Astrocyte (in vitro differentiated cells and primary cell): ENCODE measurements at places on chromosomes 6 and 20. TPM values are rescaled to one million over a fixed set of nuclear protein-coding genes. Genes with fewer than 3 reads are reported as not detected.

Gene NOP56
- 256 and 292 TPM in 2 replicates for total RNA-seq

DNA sequence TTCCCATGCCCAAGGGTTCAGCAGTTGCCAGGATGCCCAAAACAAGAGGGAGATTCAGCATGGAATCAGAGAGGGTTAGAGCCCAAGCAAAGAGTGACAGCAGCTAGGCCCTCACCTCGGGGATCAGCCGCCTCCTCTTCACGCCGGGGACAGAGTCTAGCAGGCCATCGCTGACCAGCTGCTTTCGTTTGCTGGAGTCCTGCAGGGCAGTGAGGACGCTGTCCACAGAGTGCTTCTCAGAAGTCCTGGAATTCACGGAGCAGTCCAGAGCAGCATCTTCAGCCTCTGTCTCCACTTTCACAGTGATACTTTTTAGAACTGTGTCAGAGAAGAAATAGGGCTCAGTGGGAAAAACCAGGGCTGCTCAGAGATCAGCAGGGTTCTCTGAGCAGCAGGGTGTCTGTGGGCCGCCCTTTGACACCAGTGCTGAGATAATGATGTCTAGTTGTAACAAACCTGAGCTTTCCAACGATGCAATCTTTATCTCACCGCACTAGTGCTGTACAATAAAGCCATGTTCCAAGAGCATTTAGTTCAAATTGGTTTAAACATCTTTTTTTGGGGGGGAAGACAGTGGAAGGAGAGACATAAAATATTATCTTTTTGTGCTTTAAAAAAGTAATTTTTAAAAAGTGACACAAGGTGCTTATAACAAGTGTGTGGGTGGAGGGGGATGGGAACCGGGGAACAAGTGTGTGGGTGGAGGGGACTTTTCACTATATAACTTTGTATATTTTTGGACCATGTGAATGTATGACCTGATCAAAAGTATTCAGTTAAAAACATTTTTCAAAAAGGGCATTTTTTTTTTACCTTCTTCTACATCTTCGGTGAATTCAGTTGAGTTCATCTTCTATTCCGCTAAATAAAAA lies 16.6 kb downstream of the BEND3 start:
- no peak for DNase-seq

DNA sequence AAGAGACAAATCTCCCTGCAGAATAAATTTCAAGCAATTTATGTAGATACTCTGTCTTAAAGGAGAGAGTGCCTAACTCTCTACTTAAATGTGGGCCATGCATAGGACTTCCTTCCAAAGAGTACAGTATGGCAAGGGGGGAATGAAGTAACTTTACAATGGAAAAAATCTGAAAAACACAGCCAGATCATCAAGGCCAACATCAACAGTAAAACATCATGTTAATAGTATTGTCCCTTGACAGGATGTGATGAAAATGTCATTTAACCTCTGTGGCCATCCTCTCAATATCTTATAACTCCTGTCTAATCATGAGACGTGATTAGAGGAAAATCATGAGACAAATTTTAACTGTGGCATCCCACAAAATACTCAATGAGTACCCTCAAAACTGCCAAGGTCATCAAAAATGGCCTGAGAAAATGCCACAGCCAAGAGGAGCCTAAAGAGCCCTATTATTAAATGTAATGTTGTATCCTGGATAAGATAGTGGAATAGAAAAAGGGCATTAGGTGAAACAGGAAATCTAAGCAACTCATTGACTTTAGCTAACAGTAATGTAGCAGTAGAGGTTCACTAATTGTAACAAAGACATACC lies 47.5 kb downstream of the CNBD2 start:
- no peak for DNase-seq

DNA sequence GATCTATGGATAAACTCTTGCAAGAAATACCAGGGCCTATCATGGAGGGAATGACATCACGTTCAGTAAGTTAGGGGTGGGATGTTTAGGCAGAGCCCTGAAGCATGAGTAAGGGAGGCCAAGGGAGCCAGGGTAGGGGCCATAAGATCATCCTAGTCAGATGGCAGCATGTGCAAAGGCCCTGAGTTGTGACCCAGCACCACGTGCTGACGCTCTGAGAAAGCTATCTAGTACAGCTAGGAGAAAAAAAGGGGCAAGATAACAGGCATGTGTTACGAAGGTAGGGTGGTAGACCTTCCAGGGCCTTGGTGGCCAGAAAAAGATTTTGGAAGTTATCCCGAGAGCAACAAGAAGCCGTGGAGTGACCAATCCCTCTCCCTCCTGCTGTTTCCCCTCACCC lies 22.3 kb downstream of the KCNB1 start:
- DNase-seq = no peak

- no peak for DNase-seq
Measured at GRCh38 chr6:150752409-150752808, 113.1 kb upstream of the MTHFD1L start.

Gene TAB2
- 81.8 and 85.7 TPM in 2 replicates for total RNA-seq

GRCh38 chr20:48393737-48394314 lies 434.0 kb downstream of the PREX1 start:
- no peak for DNase-seq

Gene WFDC5
- not detected in 2 replicates for total RNA-seq

- no peak for DNase-seq
Measured at GRCh38 chr6:129790785-129791184, 70.3 kb downstream of the TMEM244 start.

Gene XPO5
- total RNA-seq = 53.0 and 62.6 TPM in 2 replicates

- no peak for DNase-seq
Measured at GRCh38 chr20:58700823-58701222, 8.2 kb downstream of the NPEPL1 start.

DNA sequence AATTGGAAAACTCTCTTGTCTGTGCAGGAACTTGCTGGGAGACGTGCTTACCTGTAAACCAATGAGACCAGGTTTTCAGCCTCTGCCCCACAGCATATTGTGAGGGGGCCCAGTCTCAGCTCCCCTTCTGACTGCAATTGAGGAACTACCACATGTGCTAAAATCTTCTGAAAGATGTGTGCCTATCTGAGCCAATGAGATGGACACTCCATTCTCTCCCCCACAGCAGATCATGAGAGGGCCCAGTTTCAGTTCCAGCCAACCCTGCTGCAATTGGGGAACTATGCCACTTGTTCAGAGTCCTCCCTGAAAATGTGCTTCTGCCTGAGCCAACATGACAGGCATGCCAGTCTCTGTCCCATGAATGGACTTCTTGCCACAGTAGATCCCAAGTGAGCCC lies 20.9 kb upstream of the PI3 start:
- no peak for DNase-seq

- no peak for DNase-seq
Measured at GRCh38 chr6:64589961-64590360, 954.4 kb downstream of the PHF3 start.

DNA sequence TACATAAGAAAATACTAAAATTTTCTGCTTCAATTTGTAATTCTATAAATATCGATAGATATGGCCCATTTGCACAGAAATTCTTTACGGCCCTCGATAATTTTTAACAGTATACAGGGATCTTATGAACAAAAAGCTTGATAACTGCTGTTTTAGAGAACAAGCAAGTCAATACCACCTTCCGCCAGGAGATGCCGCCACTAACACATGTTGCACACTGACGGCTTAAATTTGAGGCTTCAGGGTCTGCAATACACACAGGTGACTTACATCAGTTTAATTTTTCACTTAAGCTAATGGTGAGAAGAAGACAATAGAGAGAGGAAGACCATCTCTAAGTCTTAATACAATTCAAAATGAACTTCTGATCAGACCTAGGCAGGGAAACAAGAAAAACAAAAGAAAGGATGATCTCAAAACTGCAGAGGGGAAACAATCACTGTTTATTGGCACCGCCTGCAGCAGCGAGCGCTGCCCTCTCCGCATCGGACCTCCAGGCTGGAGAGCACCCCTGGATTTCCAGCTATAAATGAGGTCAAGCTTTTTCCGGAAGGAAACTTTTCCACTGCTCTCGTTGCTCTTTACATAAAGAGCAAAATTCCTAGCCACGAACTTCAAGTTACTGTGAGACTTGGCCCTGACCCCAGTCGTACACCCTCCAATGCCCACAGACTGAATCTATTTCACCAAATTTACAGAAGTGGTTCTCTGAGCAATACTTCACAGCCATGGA lies 53.9 kb downstream of the OTOR start:
- DNase-seq = peak; percentile 25

Gene PSORS1C1
- 8.8 and 9.2 TPM in 2 replicates for total RNA-seq

- DNase-seq = no peak
Measured at GRCh38 chr20:33337531-33338165, 54.6 kb downstream of the BPIFB1 start.

- no peak for DNase-seq
Measured at GRCh38 chr6:14544666-14545065, 427.1 kb downstream of the CD83 start.

DNA sequence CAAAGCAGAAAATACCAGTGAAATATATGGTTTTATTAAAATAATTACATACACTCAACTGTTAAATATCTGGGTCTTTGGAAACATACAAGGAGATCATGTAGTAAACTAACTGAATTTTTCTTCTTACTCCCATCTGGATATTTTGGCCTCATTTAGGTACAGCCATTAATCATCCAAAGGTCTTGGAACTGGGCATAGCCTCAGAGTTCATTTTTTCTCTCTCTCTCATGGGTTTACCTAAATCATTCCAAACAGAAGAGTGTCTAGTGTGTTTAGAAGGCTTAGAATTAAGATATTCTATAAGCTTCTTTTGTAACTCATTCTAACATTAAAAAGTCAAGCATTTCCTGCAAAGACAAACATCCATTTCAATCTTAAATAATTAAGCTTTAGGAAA lies 79.4 kb downstream of the HMGCLL1 start:
- no peak for DNase-seq

Gene C20orf204
- total RNA-seq = 0.75 and 0.99 TPM in 2 replicates

Gene OR2H2
- not detected in 2 replicates for total RNA-seq

Gene KCNK16
- not detected in 2 replicates for total RNA-seq

Gene ULBP1
- total RNA-seq = 7.4 and 8.8 TPM in 2 replicates

DNA sequence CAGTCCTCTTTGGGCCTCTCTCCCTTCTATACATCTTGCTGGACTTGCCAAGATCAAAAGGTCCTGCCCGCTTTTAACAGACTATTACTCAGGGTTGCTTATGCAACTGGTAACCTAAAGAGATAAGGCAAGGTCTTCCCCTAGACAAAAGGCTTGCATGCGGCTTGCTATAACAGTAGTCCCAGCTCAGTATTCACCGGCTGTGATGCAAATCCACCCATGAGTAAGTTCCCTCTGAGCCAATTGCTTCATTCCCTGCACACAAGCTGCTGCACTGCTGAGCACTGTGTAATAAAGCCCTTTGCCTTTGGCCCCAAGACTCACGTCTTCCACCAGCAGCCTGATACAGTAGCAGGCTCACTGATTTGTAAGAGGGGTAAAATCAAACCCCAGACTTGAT lies 363.8 kb downstream of the PRKN start:
- no peak for DNase-seq

DNA sequence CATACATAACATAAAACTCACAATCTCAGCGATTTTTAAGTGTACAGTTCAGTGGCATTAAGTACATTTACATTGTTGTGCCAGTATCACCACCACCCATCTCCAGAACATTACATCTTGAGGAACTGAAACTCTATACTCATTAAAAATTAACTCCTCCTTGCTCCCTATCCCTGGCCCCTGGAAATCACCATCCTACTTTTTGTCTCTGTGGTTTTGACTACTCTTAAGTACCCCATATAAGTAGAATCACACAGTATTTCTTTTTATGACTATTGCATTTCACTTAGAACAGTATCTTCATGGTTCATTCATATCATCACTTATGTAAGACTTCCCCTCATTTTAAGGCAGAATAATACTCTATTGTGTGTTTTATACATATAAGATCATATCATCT lies 1108.1 kb downstream of the GRIK2 start:
- no peak for DNase-seq

GRCh38 chr6:110409794-110410193 lies 5.6 kb downstream of the DDO start:
- no peak for DNase-seq

GRCh38 chr6:37373822-37374471 lies 20.2 kb downstream of the RNF8 start:
- no peak for DNase-seq

DNA sequence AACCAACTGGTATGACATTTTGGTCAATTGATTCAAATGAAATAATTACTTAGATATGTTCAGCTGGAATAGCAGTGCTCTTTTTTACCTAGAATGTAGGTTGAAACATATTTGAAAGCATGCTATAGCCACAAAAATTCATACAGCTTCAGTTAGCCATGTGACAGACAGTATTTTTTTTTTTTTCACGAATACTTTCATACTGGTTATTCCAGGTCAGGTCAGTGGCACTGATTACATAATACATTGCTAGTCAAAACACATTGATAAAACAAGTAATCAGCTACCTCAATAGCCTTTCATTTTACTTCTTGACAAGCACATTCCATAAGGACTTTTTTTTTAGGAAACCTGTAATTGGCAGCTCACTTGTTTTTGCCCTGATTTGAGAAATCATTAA lies 222.6 kb downstream of the EYA4 start:
- no peak for DNase-seq

Gene TSPO2
- total RNA-seq = not detected in 2 replicates

DNA sequence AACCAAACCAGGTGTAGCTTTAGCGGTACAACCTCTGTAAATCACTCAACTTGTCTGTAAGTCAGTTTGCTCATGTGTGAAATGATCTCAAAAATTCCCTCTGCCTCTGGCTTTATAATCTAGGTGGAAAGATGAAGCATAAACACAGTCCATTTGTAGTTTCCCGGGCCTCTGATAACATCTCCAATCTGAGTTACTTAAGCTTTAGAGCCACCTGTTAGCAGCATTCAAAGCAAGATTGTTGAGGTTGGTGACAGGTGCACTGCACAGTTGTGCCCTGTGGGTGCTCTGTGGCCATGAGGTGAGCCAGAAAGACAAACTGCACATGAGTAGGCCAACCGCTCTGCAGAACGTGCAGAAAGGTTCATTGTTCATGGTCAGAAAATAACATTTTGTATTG lies 53.7 kb downstream of the MOCS1 start:
- no peak for DNase-seq

Gene RAD21L1
- total RNA-seq = 0.34 TPM in 1 of 2 replicates, not detected in the other

Gene MYLK4
- 0.23 and 0.55 TPM in 2 replicates for total RNA-seq

DNA sequence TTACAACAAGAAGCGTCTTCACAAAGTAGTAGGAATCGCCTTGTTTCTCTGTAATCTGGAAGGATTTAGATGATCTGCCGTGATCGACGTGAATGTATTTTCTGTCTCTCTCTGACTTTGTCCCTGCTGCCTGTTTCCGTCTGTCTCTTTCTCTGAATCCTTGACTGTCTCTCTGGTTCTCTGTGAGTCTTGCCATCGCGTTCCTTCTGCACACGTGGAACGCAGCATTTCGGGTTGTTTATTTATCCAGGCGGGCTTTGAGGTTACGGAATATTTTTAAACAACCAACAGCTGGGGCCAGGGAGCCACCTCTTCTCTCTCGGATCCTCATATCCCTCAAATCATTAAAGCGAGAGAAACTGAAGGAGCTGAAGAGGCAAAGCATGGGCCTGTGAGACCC lies 215.9 kb downstream of the ZDHHC14 start:
- DNase-seq = no peak
